ENCODE measurements at places on chromosomes 16 and 17. TPM values are rescaled to one million over a fixed set of nuclear protein-coding genes. Genes with fewer than 3 reads are reported as not detected.

GRCh38 chr16:25575363-25575762 lies 116.4 kb upstream of the HS3ST4 start:
- no peak overlapping the region for H3K27ac ChIP-seq
- no peak for DNase-seq
- H3K4me1 ChIP-seq = no peaks in the 10 kb centered on the region
- no peaks in the 10 kb centered on the region for H3K27me3 ChIP-seq

The TIGD7 gene
- 9.2 TPM for total RNA-seq

- peaks cover 16% of the 10 kb centered on the region for H3K27me3 ChIP-seq
- DNase-seq = peak; percentile 60
- no peak overlapping the region for H3K4me3 ChIP-seq
- no peak overlapping the region for H3K27ac ChIP-seq
These were observed 6.2 kb downstream of the JPH3 start for GRCh38 chr16:87608400-87608985.

The CES5A gene
- total RNA-seq = not detected

DNA sequence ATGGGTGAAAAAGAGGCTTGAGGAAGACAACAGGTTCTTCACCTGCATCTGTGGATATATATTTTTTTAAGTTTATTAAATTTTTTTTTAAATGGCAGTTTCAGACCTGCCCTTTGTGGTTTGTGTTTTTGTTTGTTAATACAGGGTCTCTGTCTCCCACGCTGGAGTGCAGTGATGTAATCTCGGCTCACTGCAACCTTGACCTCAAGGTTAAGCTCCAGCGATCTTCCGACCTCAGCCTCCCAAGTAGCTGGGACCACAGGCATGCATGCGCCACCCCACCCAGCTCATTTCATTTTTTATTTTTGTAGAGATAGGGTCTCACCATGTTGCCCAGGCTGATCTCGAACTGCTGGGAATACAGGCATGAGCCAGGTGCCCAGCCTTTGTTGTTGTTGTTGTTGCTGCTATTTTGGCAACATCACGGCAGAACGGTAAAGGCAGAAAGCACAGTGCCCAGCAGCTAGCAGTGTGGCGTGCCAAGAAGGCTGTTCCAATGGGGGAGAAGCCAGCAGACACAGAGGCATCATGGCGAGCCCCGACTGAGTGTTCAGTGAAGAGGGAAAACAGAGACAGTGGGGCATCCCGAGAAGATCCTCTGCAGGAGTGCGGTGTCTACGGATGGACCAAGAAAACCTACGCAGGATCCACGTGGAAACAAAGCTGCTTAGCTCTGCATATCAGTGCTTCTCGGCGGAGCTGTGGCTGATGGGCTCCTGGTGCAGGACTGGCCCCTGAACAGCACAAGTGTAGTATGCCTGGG lies 19.6 kb downstream of the TMC6 start:
- H3K27me3 ChIP-seq = no peaks in the 10 kb centered on the region
- H3K36me3 ChIP-seq = no peaks in the 10 kb centered on the region
- H3K27ac ChIP-seq = no peak overlapping the region

- H3K27me3 ChIP-seq = no peaks in the 10 kb centered on the region
- H3K4me1 ChIP-seq = no peaks in the 10 kb centered on the region
- H3K36me3 ChIP-seq = no peaks in the 10 kb centered on the region
These were observed 25.8 kb downstream of the ABR start for GRCh38 chr17:1153795-1154546.

The DLX3 gene
- total RNA-seq = not detected

The NACA2 gene
- total RNA-seq = not detected

The PROCA1 gene
- 2.6 TPM for total RNA-seq

DNA sequence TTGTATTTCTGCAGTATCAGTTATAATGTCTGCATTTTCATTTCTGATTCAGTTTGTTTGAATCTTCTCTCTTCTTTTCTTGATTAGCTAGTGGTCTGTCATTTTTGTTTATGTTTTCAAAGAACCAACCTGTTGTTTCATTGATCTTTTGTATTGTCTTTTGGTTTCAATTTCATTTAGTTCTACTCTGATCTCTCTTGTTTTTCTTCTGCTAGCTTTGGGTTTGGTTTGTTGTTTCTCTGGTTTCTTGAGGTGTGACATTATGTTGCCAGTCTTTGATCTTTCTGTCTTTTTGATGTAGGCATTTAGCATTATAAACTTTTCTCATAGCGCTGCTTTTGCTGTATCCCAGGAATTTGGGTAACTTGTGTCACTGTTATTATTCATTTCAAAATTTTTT lies 107.2 kb downstream of the PHKB start:
- H3K27me3 ChIP-seq = no peaks in the 10 kb centered on the region
- no peak overlapping the region for H3K4me3 ChIP-seq
- DNase-seq = no peak
- H3K4me1 ChIP-seq = peaks cover 2% of the 10 kb centered on the region

DNA sequence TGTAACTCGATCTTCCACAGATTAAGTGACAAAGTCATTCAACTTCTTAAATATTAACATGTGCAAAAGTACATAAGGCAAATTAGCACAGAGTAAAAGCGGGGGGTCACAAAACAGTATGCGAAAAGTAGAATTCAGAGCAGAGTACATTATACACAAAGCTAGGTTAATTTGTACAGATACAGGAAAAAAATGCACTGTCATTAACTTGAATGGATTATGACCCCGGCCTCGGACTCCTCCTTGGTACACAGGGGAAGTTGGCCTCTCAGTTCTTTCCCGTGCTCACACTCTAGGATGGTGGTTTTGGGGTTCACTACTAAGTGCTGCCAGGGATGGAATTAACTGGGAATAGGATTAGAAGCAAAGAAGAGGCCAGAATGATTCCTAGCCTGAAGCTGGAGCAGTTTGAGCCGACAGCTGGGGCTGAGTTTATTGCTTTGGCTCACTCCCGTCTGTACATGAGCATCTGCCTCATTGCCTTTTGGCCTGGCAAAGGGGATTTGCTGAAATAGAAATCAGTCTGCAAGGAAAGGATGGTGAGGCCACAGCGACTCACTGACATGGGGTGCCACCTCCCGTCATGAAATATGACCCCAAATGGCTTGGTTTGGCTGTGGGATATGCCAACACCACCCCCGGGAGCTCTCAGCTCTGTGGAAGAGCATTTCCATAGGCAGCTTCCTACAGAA lies 23.6 kb downstream of the NTN1 start:
- H3K4me1 ChIP-seq = no peaks in the 10 kb centered on the region
- no peaks in the 10 kb centered on the region for H3K27me3 ChIP-seq
- no peaks in the 10 kb centered on the region for H3K36me3 ChIP-seq
- H3K4me3 ChIP-seq = no peak overlapping the region
- DNase-seq = no peak
- H3K27ac ChIP-seq = no peak overlapping the region

DNA sequence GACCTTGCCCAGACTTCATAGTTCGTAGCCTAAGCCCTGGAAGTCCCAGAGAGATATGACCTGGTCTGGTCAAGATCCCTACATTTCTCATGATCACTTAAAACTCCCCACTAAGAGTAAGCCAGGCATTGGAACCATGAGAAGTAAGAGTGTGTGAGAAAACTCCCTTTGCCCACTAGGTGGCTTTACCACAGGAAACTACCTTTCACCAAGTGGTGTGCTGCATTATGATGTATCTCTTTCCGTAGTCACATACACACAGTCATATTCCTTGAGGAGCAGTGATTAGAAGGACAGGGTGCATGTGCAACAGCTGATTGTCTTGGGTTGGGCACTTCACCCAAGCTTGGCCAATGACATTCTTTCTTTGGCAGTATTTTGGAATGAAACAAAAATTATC lies 639.3 kb downstream of the KCNJ2 start:
- DNase-seq = no peak
- H3K36me3 ChIP-seq = no peaks in the 10 kb centered on the region
- H3K27ac ChIP-seq = no peak overlapping the region
- no peak overlapping the region for H3K4me3 ChIP-seq

The C16orf96 gene
- total RNA-seq = under 0.01 TPM

GRCh38 chr16:73771196-73772064 lies 525.2 kb upstream of the PSMD7 start:
- no peak overlapping the region for H3K27ac ChIP-seq
- peak; percentile 32 for DNase-seq
- H3K27me3 ChIP-seq = no peaks in the 10 kb centered on the region
- no peaks in the 10 kb centered on the region for H3K36me3 ChIP-seq
- H3K4me3 ChIP-seq = no peak overlapping the region

DNA sequence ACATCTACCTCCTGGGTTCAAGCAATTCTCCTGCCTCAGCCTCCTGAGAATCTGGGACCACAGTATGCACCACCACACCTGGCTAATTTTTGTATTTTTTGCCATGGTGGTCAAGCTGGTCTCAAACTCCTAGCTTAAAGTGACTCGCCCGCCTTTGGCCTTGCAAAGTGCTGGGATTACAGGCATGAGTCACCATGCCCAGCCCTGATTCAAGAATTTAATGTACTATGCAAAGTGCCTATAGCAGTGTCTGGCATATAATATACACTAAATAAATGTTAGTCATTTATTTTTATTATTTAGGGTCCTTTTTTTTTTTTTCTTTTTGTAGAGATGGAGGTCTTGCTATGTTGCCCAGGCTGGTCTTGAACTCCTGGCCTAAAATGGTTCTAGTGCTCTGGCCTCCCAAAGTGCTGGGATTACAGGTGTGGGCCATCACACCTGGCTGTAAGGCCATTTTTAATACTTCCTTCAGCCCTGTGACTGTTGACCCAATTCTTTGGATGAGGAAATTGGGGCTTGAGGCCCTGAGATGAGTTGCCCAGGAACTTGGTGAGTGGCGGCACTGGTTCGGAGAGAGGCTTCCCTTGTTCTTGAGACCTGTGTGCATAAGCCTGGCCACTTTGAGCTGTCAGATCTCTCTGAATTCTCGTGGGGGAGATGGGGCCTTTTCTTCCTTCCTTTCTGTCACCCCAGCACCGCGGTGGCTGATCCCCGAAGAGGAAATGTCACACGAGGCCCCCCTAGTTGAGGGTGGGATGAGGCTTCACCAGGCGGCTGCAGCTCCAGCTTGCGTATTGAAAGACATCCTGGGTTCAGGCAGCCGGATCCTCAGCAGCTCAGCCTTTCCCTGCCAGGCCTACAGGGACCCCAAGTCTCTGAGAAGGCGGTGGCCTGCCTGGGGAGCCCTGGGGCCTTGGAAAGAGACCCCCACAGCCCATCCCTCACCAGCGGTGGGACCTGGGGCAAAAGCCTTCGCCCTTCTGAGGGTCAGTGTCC lies 38.7 kb downstream of the LAT start:
- H3K27me3 ChIP-seq = peaks cover 2% of the 10 kb centered on the region
- peaks cover 1% of the 10 kb centered on the region for H3K4me1 ChIP-seq
- no peak overlapping the region for H3K27ac ChIP-seq
- peak; percentile 10 for DNase-seq
- no peaks in the 10 kb centered on the region for H3K36me3 ChIP-seq

The PRSS33 gene
- total RNA-seq = not detected

DNA sequence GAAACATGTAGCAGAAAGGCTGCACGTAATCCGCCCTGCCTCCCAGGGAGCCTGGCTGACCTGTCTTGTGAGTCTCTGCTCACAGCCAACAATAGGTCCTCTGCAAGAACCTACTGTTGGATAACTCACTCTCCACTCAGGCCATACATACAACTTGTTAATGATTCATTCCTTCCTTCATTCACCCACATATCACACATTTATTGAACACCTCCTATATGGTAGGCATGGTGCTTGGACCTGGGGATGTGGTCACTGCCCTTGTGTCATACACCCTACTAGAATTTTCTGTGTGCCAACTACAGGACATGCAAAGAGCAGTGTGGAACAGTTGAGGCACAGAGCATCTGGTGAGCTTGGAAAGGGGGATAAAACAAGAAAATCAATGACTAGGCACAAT lies 28.1 kb upstream of the HNF1B start:
- no peak overlapping the region for H3K4me3 ChIP-seq
- no peaks in the 10 kb centered on the region for H3K27me3 ChIP-seq
- H3K36me3 ChIP-seq = no peaks in the 10 kb centered on the region
- no peaks in the 10 kb centered on the region for H3K4me1 ChIP-seq

The SCGB1C2 gene
- total RNA-seq = not detected

The IL17C gene
- total RNA-seq = not detected

DNA sequence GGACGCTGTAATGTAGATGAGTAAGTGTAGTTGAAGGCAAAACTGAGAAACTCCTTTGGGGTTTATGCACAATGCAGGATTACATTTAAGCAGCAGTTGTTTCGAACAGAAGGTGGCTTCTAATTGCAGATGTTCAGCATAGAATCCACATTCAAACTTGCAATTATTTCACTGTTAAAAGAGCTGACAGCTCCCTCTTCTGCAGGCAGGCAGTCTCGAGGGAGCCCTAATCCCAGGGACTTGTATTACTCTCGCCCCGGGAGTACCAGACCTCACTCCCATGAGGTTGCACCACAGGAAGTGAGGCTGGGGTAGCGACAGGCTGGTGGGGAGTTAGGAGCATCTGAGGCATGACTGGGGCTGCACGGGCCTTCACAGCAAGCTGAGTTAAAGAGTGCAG lies 484.3 kb upstream of the EEF2KMT start:
- no peaks in the 10 kb centered on the region for H3K36me3 ChIP-seq
- no peak overlapping the region for H3K27ac ChIP-seq
- no peaks in the 10 kb centered on the region for H3K4me1 ChIP-seq
- DNase-seq = no peak

The ACSM2A gene
- not detected for total RNA-seq

GRCh38 chr17:76208120-76208519 lies 32.2 kb downstream of the RNF157 start:
- peaks cover 7% of the 10 kb centered on the region for H3K4me1 ChIP-seq
- no peak overlapping the region for H3K27ac ChIP-seq
- H3K36me3 ChIP-seq = no peaks in the 10 kb centered on the region
- DNase-seq = no peak

- H3K27me3 ChIP-seq = no peaks in the 10 kb centered on the region
- H3K36me3 ChIP-seq = no peaks in the 10 kb centered on the region
- H3K4me3 ChIP-seq = no peak overlapping the region
- peaks cover 4% of the 10 kb centered on the region for H3K4me1 ChIP-seq
- H3K27ac ChIP-seq = no peak overlapping the region
- DNase-seq = no peak
These were observed 106.4 kb downstream of the PARN start for GRCh38 chr16:14523632-14524031.

GRCh38 chr17:28954886-28955285 lies 3.6 kb upstream of the PHF12 start:
- H3K4me3 ChIP-seq = no peak overlapping the region
- H3K27me3 ChIP-seq = no peaks in the 10 kb centered on the region
- no peak overlapping the region for H3K27ac ChIP-seq
- peaks cover 4% of the 10 kb centered on the region for H3K4me1 ChIP-seq
- DNase-seq = no peak
- H3K36me3 ChIP-seq = no peaks in the 10 kb centered on the region

DNA sequence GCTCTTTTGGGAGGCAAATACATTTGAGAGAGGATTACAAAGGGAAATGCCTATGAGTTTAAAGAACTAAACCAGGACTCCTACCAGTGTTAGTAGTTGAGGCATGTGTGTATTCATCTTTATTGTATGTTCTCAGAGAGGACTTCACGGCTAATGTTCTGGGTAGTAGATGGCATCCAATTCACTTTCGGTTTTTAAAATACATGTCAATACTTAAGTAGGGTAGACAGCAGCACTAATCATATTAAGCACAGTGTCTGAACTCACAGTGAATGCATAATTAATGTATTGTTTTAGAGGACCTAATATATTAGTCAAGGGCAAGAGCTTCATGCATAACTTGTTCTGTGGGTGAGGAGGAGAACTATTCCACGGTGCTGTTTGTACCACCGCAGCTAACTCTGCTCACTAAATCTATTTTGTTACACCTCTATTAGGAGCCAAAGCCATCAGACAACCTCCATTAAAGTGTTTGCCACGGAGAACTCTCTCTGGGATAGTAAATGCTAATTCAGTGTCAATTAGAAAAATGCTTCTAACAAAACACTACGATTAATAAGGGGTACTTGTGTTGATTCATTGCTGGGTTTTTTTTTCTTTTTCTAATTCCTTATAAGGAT lies 56.3 kb downstream of the COX10 start:
- H3K4me3 ChIP-seq = no peak overlapping the region
- H3K27ac ChIP-seq = no peak overlapping the region
- DNase-seq = peak; percentile 34

The TNFRSF13B gene
- not detected for total RNA-seq

Data from fibroblast of lung (primary cell).